ENCODE measurements at places on chromosomes 5 and 9.

DNA sequence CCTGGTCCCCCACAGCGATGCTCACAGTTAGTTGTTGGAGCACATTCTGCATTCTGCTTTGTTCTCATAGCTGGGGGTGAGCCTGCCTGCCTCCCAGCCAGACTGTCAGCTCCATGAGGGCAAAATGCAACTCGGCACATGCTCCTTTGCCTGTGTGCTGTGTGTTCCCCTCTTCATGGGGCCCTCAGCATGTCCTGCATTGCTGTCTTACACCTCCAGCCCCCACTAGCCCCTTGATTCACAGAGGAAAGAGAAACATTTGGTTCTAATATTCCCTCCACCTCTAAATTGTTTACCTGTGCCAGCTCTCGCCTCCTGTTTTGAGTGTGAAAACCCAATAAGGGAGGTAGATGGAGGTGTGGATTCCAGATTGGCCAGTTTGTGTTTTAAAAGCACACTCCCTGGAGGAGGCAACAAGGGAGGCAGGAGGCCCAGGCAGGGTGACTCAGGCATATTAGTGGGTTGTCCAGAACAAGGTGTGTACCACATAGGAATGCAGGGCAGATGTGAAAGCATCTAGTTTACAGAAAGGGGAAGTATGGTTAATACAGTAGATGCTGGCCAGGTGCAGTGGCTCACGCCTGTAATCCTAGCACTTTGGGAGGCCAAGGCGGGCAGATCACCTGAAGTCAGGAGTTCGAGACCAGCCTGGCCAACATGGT, 224.6 kb downstream of the AGTPBP1 start:
- no peak for DNase-seq

DNA sequence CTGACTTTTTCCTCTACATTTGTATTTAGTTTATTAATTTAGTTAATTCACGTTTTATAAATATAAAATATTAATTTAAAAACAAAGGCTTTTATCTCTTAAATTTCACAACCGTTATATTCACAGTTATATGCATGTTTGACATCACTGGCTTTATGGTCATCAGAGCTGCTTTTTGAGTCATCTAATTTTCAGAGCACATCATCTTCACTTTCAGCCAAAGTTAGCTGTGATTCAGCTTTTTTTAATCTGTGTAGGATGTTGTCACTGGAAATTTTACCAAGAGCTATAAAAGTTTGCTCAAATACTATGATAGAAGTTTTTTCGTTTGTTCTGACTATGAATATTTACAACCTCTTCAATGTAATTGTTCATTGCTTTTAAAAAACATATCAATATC, 12.4 kb downstream of the CDC37L1 start:
- no peak for DNase-seq

DNA sequence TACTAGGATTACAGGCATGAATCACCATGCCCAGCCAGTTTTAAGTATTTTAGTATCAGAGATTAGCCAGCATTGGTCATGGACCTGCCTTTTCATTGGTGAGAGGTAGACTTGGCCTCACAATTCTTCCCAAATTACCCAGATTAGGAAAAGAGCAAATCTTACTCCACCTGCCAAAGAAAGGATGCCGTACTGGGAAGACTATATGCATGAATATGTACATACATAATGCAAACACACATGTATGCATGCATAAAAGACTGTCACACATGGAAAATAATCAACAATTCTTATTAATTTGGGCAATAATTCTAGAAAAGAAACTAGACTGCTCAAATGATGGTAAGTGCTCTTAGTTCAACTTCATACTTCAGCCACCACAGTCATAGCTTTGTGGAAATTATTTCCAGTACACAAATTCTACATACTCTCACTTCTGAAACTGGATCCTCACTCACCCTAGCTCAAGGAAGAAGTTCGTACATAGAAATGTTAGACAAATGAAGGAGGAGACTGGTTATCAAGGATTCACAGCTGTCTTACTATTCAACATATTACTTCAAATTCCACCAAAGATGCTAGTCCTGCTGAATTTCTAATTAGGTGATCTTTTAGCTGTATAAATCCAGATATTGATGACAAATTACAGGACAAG, 73.7 kb downstream of the MINAR2 start:
- no peak for DNase-seq

- DNase-seq: peak; percentile 92
Measured at GRCh38 chr5:173764332-173765028, 123.7 kb upstream of the CPEB4 start.

DNA sequence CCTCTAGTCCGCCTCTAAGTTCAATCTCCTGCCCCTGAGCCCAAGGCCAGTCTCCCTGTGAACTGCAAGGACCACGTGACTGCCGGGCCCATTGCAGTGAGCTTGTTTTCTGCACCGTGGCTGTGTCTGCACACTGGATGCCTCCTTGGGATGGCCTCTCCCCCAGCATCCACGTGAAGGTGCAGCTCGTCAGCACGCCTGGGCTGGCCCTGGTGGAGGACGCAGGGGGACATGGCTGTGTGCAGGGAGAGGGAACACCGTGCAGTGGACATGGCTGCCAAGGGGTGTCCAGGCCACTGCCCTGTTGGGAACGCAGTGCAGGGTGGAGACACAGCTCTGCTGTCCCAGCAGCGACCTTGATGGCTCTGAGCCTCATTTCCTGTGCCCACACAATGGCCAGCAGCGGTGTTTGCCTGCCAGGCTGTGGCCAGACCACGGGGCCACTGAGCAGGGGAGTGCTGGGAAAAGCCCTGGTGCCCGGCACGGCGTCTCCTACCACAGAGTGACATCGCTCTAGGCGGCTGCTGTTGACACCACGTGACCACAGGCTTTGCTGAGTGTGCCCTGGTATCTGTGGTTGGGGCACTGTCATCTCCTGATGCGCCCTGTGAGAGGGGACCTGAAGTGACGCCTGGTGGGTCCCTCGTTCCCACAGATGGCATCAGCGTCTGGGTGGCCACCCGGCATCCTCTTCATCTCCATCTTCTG, 26.9 kb upstream of the EXOC3 start:
- no peak for DNase-seq

DNA sequence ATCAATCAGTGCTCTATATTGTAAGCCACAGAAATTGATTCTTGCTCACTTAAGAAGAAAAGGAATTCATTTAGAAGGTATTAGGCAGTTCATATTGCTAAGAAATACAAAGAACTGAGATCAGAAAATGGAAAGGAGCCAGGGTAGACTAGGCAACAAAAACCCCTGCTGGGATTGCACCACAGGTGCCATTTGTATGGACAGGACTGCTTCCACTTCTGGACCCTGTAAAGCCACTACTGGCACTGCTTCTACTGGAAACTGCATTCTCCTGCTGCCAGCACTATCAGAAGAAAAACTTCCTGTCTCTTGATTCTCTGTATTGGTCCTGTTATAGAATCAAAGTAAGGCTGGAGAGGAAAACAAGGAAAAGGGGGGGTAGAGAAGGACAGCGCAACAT, 45.9 kb downstream of the CERT1 start:
- no peak for DNase-seq

DNA sequence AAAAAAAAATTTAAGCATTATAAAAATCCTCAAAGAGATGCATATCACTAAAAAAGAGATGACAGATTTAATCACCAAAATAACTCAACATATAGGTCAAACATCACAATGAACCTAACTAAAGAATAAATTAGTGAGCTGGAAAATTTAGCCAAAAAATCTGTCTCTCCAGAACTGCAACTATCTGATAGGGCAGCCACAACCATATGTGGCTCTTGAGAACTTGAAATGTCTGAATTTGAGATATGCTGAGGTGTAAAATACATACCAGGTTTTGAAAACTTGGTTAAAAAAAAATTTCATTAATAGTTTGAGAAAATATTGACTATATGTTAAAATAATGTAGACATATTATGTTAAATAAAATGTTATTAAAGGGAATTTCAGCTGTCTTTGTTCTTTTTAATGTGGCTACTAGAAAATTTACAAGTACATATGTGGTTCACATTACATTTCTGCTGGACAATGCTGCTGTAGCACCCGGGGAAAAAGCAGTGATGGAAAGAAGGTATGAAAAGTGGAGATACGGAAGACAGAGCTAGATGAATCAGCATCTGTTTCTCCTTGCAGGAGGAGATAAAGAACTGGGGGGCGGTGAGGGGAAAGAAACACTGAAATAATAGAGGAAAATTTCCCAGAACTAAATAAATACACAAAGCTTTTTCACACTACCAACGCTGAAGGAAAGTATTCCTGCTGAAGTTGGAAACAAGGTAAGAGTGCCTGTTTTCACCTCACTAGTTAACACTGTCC, 66.1 kb downstream of the DCP2 start:
- DNase-seq: no peak

DNA sequence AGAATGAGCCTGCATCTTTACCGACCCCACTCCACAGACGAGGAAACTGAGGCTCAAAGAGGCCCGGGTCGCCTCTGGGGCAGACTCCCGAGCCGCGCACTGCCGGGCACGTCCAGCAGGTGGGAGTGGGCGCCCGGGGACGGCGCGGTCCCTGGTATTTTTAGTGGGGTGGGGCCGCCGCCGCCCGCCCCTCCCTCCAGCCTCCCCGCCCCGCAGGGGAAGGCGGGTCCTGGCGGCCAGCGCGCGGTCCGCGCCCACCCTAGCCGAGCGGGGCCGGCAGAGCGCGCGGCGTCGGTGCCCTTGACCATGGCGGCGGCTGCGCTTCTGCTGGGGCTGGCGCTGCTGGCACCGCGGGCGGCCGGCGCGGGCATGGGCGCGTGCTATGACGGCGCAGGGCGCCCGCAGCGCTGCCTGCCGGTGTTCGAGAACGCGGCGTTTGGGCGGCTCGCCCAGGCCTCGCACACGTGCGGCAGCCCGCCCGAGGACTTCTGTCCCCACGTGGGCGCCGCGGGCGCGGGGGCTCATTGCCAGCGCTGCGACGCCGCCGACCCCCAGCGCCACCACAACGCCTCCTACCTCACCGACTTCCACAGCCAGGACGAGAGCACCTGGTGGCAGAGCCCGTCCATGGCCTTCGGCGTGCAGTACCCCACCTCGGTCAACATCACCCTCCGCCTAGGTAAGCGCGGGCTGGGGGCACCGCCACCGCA, at the start of gene LAMC3:
LAMC3 (plus strand) TSS at position 266 of the 710 bp plus-strand sequence; CDS start at position 307, 41 bp downstream.
- peak; percentile 38 for DNase-seq

DNA sequence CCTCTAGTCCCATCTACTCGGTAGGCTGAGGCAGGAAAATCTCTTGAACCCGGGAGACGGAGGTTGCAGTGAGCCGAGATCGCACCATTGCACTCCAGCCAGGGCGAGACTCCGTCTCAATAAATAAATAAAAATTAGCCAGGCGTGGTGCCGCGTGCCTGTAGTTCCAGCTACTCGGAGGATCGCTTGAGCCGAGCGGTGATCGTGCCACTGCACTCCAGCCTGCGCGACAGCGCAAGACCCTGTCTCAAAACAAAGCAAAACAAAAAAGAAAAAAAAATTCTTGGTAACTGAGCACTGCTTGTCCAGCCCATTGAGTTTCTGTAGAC, 710 bp upstream of the WDR55 start:
- DNase-seq: no peak

GRCh38 chr5:10695055-10695649, 65.9 kb downstream of the DAP start:
- DNase-seq: peak; percentile 76

DNA sequence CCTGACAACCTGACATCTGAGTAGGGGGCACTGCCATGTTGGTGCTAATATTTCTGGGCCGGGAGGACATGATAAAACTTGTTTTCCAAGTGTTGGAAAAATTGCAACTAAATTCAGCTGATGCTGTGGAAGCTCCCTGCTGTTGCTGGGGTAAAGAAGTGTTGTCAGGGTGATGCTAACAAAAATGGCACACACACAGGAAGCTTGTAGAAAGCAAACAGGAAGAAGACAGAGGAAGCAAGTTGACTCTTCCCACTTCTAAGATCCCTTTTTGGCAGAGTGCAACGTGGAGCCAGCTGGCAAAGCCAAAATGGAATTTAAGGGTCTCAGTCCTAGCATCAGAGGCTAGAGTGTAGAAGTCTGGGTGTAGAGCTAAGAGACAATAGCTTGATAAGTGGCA, 11.3 kb upstream of the RIOK2 start:
- no peak for DNase-seq

Measured in SW 1271 (cell line).